ENCODE measurements at places on chromosomes 2 and 18.
A peak's percentile ranks its signal among the peaks of the same experiment; 100 is the strongest.

GRCh38 chr2:11398750-11399437, 54.5 kb upstream of the ROCK2 start:
- DNase-seq = no peak

DNA sequence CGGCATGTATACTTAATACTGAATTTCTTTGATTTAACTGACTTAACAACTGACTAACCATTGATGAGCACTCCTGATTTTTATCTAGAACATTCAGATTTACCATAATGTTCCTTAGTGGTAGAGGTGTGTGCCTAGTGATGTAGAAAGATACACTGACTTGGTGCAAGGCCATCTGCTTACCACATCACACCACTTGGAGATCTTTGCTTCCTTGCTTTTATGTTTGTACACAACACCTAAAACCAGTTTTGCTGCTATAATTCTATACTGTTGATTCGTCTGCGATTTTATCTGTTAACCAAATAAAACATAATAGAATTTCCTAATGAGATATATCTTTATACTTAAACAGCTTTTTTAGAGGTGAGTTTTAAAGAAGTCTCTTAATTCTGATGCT, 3.9 kb upstream of the FARP2 start:
- DNase-seq = no peak

- DNase-seq = no peak
Observed at GRCh38 chr2:48965204-48965603, 189.1 kb downstream of the FSHR start.

DNA sequence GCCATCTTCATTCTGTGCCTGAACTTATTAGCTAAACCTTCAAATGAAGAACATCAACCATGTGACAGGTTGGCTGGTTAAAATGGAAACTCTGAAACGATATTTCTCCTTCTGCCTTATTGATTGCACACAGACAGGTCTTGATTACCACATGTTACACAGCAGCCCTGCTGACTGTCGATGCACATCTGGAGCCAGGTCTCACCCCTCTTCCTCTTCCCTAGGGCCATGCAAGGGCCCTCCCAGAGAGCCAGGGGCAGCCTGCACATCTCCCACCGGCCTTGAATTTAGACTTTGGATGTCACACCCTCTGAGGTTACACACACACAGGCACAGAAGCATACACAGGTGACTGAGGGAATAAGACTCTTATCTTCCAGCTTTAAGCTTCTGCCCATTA, 45.1 kb downstream of the TMEM178A start:
- DNase-seq = no peak

- no peak for DNase-seq
Observed at GRCh38 chr2:210478661-210479060, 2.1 kb upstream of the LANCL1 start.

GRCh38 chr2:68766376-68766845, 31.8 kb downstream of the ARHGAP25 start:
- DNase-seq = no peak

- no peak for DNase-seq
Observed at GRCh38 chr2:217829420-217829819, 173.4 kb downstream of the TNS1 start.

- DNase-seq = no peak
Observed at GRCh38 chr2:219627103-219628100, at the start of gene SLC4A3. Gene SLC4A3 (plus strand): TSS chr2:219627630. CDS start chr2:219627993, 363 bp downstream.

DNA sequence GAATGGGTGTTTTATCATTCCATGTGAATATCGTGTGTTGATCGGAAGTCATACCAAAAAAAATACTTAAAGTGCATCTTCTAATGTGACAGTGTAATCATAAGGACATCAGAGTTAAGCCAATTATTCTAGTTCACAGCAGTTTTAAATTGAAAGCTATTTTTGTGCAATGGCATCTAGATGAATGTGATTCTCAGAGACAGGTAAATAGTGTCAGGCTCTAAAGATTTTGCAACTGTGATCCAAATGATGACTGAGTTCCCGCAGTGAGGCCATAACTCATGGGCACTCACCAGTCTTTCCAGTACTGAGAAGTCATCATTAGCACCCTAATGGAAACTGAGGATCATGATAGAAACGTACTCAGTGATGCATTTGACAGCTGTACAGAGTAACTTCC, 542.6 kb downstream of the PARD3B start:
- DNase-seq = no peak

DNA sequence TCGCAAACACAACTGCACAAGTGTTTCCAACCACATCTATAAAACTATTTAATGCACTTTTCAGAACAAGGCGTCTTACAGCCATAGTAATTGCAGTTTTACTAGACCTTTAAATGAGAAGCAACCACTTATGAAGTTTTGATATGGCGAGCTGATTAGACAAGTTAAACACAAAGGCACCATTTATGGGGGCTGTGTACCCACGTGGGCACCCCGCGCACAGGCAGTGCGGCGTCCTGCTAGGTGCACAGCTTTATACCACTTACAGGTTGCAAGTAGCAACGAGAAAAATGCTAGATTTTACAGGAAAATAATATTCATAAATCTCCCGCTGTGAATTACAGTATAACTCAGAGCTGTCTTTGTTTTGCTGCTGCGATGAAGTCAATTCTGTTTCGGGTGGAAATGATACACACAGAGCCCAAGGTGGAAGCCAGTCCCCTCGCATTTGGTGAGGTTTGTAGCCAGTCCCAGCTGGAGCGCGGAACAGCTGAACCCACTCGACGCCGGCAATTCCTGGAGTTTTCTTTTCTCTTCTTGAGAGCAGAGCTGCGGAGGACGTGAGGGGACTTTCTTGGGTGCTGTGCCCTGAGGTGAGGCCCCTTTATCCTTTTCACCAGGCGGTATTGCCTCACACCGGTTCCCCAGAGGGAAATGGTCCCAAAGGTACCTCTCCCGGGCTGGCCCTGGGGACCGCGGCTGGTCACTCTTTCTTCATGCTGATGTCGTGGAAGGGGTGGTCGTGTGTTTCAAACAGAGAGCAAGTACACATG, 76.7 kb downstream of the PTGR3 start:
- no peak for DNase-seq

DNA sequence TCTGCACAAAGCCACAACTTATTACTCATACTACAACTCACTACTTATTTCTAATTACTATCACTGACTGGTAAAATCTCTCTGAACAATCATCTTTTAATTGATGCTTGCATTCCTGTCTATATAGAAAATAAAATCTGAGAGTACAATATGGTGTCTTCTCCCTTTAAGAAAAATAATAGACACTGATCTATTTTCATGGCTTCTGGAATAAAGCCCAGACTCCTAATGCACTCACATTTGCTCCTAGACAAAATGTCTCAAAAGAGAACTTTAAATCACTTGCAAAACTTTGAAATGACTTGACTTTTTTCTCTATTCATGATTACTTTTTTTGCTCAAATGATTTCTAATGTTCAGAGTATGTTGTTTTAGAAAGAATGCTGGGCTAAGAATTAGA, 28.7 kb downstream of the ESCO1 start:
- no peak for DNase-seq

- DNase-seq = no peak
Observed at GRCh38 chr18:25736516-25736915, 353.9 kb downstream of the SS18 start.

GRCh38 chr2:177548636-177549035, 156.1 kb downstream of the AGPS start:
- no peak for DNase-seq

- DNase-seq = no peak
Observed at GRCh38 chr2:139142252-139142880, 362.2 kb upstream of the NXPH2 start.

GRCh38 chr2:67641312-67642045, 244.3 kb downstream of the ETAA1 start:
- DNase-seq = no peak

GRCh38 chr2:144659731-144660275, 139.9 kb upstream of the ZEB2 start:
- peak; percentile 19 for DNase-seq

GRCh38 chr2:100882645-100883613, 63.0 kb downstream of the NPAS2 start:
- DNase-seq = no peak

DNA sequence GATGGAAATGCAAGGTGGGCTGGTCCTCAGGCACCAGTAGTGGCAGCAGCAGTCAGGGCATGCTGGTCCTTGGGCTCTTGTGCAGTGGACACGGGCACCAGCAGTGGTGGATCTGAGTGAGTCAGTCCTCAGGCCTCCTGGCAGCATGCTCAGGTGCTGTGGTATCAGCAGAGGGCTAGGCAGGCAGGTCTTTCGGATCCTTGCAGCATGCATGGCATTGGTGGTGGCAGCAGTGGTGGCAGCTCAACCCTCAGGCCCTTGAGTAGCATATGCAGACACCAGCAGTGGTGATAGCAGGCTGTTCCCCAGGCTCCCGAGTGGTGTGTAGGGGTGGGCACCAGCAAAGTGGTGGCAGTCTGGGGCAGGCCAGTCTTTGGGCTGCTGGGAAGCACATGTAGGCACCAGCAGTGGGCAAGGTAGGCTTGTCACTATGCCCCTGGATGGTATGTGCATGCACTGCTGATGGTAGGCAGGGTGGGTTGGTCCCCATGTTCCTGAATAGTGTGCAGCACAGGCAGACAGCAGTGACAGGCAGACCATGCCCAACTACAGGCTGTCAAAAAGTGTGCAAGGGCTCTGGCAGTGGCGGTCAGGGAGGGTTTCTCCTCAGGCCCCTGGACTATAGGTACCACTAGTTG, 606.0 kb downstream of the ADCYAP1 start:
- no peak for DNase-seq

- DNase-seq = no peak
Observed at GRCh38 chr18:46098616-46098933, 479 bp upstream of the ATP5F1A start.

GRCh38 chr2:162324953-162325352, 6.5 kb upstream of the IFIH1 start:
- no peak for DNase-seq

DNA sequence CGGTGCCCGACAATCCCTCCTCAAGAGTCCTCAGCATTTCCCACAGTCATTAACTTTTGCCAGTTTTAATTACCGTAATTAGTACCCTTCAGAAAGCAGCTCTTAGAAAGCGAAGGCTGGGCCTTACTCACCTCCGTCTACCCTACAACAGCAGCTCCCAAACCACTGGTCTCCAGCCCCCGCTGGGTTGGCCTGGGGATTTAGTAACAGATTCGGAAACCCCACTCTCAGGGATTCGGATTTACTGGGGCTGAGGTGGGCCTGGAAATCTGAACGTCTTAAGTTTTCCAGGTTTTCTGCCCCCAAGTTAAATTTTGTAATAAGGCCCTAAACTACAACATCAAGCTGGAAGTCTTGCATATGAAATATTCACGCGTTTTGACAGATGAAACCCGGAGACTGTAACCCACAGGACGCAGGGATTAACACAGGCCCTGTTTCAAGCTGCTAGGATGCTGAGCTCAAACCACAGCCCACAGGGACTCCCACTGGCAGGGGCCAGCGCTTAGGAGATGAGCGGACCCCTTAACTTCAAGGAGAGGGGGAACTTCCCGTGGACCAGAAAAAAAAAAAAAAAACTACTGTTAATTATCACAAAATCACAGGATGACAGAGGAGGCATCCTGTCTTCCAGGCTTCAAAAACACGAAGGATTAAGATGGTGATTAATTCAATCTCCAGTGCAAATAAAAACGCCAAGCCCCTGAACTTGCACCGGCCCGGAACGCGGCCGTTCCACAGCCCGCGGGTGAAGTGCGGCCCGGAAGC, 985 bp downstream of the ILKAP start:
- no peak for DNase-seq

DNA sequence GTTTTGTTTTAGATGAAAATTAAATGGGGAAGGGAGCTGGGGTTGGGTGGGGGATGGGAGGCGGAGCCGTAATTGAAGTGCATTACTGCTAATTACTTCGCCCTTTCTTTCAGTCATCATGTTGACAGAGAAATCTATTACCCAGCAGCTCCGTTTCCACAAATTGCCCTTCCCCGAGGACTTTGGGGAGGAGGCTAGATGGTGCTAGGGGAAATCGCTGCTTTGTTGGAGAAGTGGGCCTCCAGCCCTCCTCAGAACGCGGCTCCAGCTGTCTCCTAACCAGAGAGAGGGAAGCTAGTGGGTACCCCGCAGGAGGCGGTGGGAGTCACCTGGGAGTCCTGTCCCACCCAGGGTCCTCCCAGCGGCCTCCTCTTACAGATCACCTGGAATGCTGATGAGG, 130.9 kb upstream of the MYCN start:
- DNase-seq = no peak

DNA sequence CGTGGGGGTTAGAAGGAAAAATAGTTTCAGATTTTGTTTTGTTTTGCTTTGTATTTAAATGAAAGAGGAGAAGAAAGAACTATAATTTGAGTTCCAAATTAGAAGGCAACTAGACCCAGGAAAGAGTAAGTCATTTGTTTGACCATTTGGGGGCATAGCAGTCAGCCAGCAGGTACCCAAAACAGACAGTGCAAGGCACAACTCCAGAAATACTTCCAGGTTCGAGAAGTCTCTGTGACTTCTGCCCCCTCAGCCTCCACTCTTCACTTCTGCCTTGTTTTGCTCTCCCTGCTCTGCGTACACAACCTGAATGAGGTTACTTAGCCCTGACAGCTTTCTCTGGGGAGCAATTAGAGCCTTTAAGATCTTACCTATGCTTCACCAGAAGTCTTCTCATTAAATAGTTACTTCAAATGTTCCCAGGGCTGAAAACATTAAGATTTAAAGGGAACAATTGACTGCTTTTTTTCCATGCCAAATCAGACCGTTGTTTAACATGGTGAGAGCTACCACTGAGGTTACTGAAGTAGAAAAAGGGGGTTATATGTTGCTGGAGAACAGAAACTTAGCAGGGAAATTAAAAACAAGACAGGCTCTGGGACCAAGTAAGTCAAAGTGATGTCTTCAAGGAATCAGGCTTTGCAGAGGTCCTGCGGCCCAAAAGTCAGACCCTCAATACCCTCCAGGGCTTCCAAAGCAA, 216.9 kb downstream of the BCL11A start:
- DNase-seq = no peak

DNA sequence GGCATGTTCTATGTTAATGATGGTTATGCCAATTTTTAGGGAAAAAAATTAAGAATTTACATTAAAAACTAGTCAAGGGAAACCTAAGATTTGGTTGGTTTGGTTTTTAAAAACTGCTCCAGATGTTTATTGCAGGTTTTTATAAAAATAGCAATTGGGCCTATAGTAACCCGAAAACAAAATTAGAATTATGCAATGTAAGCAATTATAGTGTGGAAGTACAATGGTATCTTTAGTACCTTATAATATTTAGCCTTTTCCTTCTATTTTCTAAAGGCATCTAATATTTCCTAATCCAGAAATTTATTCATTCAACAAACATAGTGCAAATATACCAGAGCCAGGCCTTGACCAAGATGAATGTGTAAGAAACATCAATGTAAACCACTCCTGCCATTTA, 27.3 kb downstream of the CACNB4 start:
- DNase-seq = no peak

GRCh38 chr18:79528846-79529245, 133.1 kb downstream of the NFATC1 start:
- peak; percentile 44 for DNase-seq

All from stimulated activated CD8-positive, alpha-beta memory T cell treated with anti-CD3 and anti-CD28 coated beads, Interleukin-7, amount 100 ng/mL, for 1 hour (primary cell).